Activated naive CD4-positive, alpha-beta T cell (primary cell): ENCODE measurements at places on chromosomes 1 and 21.

- no peak for DNase-seq
These were observed 10.8 kb downstream of the AADACL4 start for GRCh38 chr1:12654657-12655056.

DNA sequence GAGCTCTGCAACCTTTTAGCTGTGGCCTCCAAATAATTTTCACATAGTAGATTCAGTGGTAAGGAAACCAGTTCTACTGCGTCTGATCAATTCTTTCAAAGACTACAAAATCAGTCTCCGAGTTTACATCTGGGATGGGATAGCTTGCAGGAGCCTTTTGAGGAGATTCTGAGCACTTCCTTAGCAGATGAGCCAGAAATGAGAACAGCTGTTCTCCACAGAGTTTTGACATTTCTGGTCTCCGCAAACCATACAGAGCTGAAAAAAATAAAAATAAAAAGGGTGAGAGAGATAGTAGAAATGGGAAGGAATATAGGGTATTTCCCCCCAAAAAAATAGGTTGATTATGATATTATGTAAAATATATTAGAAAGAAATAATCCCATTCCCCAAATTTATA, 119.3 kb downstream of the LYPLAL1 start:
- DNase-seq, result no peak

GRCh38 chr1:41907446-41907845, 11.3 kb downstream of the HIVEP3 start:
- no peak for DNase-seq

GRCh38 chr1:2320760-2321667, 70.3 kb downstream of the MORN1 start:
- no peak for DNase-seq

GRCh38 chr1:207870306-207871031, 40.5 kb downstream of the CD34 start:
- no peak for DNase-seq

GRCh38 chr1:10295481-10296085, 85.2 kb downstream of the KIF1B start:
- no peak for DNase-seq

GRCh38 chr1:203364094-203364801, 13.3 kb upstream of the FMOD start:
- DNase-seq, result no peak

DNA sequence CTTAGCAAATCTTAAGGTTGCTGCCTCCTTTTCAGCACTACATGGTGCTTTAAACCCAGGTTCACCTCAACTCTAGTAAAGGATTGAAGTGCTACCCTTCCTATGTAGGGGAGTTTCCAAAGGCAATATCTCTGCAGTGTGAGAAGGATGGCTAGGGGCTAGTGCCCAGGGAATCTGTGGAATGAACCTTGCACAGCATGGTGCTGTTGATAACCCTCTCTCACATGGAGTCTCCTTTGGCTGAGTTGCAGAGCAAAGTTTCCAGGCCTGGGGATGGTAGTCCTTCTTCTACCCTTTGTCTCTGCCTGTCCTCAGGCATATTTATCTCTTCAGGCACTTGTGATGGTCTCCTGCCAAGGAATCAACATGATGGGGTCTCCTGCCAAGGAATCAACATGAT, 59.4 kb downstream of the AXDND1 start:
- DNase-seq, result no peak
